Bladder microvascular endothelial cell (primary cell): ENCODE measurements at places on chromosomes 7 and 10. TPM values are rescaled to one million over a fixed set of nuclear protein-coding genes. Genes with fewer than 3 reads are reported as not detected.

The DENND2A gene
- under 0.01 and 1.0 TPM in 2 replicates for total RNA-seq

The FAM200A gene
- 2.9 and 4.8 TPM in 2 replicates for total RNA-seq

The ANKRD61 gene
- 0.06 TPM in 1 of 2 replicates, not detected in the other for total RNA-seq

The GPR15LG gene
- total RNA-seq, result not detected in 2 replicates

The CXCL12 gene
- 2.9 and 17.4 TPM in 2 replicates for total RNA-seq

The AGAP4 gene
- 2.1 and 4.3 TPM in 2 replicates for total RNA-seq

The CAV2 gene
- total RNA-seq, result 262 and 400 TPM in 2 replicates

The PTF1A gene
- total RNA-seq, result not detected in 2 replicates

The SSC4D gene
- under 0.01 and 0.44 TPM in 2 replicates for total RNA-seq

The SSBP1 gene
- 130 and 147 TPM in 2 replicates for total RNA-seq

The LRIT1 gene
- not detected in 2 replicates for total RNA-seq

The GTF2IRD2 gene
- total RNA-seq, result 1.9 and 4.0 TPM in 2 replicates

The EXOSC1 gene
- total RNA-seq, result 21.4 and 26.4 TPM in 2 replicates

The AKR1C4 gene
- not detected in 2 replicates for total RNA-seq

The BMPR1A gene
- total RNA-seq, result 0.16 and 0.19 TPM in 2 replicates

The CRTAC1 gene
- 0.16 and 3.1 TPM in 2 replicates for total RNA-seq

The LRRC17 gene
- 1.1 and 4.1 TPM in 2 replicates for total RNA-seq

The SUN3 gene
- total RNA-seq, result not detected in 2 replicates

The TMEM229A gene
- total RNA-seq, result not detected in 2 replicates

The CACNA2D1 gene
- 12.8 and 24.1 TPM in 2 replicates for total RNA-seq

The PDK4 gene
- 17.8 and 58.7 TPM in 2 replicates for total RNA-seq

The CALN1 gene
- 0.06 TPM in 1 of 2 replicates, not detected in the other for total RNA-seq

The TRIL gene
- 1.6 and 32.7 TPM in 2 replicates for total RNA-seq

The NKX1-2 gene
- not detected in 2 replicates for total RNA-seq
